HS-5 (cell line): ENCODE measurements at places on chromosomes 12 and 14.

DNA sequence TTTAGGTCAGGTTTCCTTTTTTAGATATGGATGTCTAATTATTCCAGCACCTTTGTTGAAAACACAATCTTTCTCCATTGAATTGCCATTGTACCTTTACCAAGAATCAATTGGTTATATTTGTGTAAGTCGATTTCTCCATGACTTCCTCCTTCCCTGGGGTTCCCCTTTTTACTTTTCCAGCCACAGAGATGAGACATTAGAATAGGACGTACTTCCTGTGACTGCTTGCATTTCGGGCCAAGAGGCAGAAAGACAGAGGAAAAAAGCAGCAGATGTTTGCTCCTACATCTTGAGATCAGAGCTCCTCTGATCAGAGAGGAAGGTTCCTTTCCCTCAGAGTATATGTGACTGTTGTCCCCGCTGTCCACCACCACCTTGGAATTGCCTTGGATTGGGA is 453.7 kb upstream of the RGS6 start:
- DNase-seq = no peak

- DNase-seq = no peak
These were observed 33.4 kb downstream of the ELK3 start for GRCh38 chr12:96227365-96228106.

- DNase-seq = no peak
These were observed 14.2 kb downstream of the TRPV4 start for GRCh38 chr12:109818905-109819500.

DNA sequence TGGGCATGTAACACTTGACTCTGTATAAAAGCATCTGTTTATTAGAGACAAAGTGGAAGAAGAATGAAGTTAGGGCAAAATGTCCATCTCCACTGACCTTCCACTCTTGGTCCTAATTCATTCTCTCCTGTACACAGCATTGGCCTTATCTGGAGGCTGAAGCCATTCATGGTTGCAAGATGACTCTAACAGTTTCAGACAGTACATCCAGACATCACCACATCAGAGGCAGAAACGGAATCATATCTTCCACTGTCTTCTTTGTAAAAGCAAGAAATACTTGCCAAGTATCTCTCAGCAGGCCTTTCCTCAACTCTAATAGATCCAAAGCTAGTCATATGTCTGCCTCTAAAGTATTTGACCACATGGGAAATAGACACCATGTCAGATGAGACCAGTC is 41.1 kb downstream of the PTHLH start:
- DNase-seq = no peak

- DNase-seq = no peak
These were observed 311.9 kb downstream of the BCL11B start for GRCh38 chr14:98959958-98960616.

GRCh38 chr14:102805941-102806340 is 28.7 kb downstream of the TRAF3 start:
- DNase-seq = no peak

- DNase-seq = peak; percentile 26
These were observed 418 bp downstream of the AMN1 start for GRCh38 chr12:31728289-31728916.

GRCh38 chr14:92690171-92691011 is 58.0 kb downstream of the LGMN start:
- no peak for DNase-seq

- DNase-seq = no peak
These were observed 172.2 kb downstream of the SLC16A7 start for GRCh38 chr12:59768031-59768430.

GRCh38 chr14:104537613-104537988 is 42.0 kb upstream of the C14orf180 start:
- DNase-seq = no peak

DNA sequence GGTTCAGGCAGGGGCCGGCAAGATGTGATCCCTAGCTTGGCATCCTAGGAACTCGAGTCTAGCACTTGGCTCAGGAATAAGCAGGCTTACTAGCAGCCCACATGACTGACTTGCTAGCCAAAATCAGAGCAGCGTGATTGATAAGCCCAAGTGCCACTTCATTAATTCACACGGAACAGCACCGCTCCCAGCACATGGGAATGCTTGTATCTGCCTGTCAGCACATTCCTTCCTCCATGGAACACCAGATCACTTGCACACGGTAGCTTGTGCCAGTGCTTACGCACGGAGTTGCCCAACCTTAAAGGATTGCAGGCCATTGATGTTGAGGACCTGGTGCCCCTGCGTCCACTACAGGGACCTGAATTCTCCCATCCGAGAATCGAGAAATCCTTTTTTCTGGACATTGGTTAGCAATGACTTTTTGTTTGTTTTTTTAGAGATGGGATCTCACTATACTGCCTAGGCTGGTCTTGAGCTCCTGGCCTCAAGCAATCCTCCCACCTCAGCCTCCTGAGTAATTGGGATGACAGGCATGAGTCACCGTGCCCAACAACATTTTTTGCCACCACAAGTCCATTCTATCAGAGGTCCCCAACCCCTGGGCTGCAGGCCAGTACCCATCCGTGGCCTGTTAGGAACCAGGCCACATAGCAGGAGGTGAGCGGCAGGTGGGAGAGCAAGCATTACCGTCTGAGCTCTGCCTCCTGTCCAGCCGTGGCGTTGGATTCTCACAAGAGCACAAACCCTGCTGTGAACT is 30.6 kb upstream of the TSPAN9 start:
- no peak for DNase-seq

DNA sequence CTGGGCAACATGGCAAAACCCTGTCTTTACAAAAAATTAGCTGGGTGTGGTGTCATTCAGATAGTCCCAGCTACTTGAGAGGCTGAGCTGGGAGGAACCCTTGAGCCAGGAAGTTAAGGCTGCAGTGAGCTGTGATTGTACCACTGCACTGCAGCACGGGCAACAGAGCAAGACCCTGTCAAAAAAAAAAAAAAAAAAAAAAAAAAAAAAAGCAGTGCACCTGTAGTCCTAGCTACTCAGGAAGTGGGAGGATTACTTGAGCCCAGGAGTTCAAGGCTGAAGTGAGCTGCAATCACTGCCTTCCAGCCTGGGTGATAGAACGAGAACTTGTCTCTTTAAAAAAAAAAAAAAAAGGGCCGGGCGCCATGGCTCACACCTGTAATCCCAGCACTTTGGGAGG is 5.6 kb downstream of the REM2 start:
- DNase-seq = no peak

DNA sequence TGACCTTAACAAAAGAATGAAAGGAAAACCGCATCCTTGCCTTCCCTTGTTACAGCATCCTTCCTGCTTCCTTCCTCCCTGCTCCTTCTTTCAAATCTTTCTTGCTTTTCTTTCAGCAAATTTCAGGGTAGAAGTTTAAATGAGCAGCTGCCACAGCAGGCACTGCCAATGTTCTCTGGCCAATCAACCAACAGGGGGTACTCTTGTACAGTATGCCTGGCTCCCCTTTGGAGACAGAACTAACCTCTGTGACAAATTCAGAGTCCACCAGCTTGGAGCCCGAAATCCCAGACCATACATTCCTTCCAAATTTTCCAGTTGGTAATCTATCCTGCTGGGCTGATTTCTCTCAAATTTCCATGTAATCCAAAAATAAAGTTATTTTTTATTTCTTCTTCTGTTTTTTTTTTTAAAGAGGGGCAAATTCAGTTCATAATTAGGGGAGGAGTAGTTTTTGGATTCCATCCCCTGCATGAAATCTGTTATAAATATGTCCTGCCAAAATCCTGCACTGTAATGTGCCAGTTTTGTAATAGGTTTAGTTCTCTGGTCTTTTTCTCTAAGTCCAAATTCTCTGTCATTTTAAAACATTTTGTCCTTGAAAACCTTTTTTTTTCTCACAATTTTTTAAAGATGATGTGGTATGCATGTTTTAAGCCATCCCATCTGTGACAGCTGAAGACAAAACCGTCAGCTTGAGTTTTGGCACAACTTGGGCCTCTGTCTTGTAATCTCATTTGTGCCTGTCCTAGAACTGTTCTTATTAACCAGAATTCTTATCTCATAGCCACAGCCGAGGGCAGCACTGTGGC is 610.0 kb upstream of the LMO3 start:
- DNase-seq = no peak

- DNase-seq = no peak
These were observed 71.4 kb upstream of the SRSF5 start for GRCh38 chr14:69695322-69696203.

DNA sequence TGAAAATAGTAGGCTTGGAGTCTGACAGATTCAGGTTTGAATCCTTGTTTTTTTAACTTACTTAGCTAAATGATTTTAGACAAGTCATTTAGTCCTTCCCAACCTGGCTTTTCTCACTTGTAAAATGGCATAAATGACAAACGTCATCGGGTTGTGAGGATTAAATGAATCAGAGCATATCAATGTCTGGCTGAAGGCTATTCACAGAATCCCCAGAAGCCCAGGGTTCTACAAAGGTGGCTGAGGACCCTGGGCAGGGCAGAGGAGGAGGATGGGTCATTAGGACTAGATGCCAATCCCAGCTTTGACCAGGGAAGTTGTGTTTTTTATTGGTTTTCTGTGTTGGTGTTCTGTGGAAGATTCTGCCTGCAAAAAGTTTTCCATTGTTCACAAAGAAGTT is 7.6 kb upstream of the PTPRB start:
- DNase-seq = no peak

GRCh38 chr14:67240168-67240932 is 885 bp upstream of the PALS1 start:
- DNase-seq = no peak

- DNase-seq = no peak
These were observed 733.9 kb downstream of the NRXN3 start for GRCh38 chr14:78904094-78904493.

- no peak for DNase-seq
These were observed 57.8 kb downstream of the RIMBP2 start for GRCh38 chr12:130658145-130658911.

DNA sequence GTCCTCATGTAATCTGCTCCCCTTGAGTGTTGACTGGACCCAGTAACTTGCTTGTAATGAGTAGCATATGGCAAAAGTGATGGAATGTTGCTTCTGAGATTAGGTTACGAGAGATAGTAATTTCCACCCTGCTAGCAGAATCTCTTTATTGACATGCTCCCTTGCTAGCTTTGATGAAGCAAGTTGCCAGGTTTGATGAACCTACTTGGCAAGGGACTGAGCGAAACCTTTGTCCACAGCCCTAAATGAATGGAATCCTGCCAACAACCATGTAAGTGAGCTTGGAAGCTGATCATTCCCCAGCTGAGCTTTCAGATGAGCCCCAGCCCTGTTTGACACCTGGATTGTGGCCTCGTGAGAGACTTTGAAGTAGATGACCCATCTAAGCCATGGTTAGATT is 120.8 kb upstream of the PLXNC1 start:
- DNase-seq = no peak

- no peak for DNase-seq
These were observed 4.4 kb downstream of the C12orf54 start for GRCh38 chr12:48486679-48487078.

- DNase-seq = no peak
These were observed 65.8 kb downstream of the PITPNM2 start for GRCh38 chr12:123085066-123085465.

GRCh38 chr12:57638096-57638495 is 5.1 kb upstream of the B4GALNT1 start:
- no peak for DNase-seq

DNA sequence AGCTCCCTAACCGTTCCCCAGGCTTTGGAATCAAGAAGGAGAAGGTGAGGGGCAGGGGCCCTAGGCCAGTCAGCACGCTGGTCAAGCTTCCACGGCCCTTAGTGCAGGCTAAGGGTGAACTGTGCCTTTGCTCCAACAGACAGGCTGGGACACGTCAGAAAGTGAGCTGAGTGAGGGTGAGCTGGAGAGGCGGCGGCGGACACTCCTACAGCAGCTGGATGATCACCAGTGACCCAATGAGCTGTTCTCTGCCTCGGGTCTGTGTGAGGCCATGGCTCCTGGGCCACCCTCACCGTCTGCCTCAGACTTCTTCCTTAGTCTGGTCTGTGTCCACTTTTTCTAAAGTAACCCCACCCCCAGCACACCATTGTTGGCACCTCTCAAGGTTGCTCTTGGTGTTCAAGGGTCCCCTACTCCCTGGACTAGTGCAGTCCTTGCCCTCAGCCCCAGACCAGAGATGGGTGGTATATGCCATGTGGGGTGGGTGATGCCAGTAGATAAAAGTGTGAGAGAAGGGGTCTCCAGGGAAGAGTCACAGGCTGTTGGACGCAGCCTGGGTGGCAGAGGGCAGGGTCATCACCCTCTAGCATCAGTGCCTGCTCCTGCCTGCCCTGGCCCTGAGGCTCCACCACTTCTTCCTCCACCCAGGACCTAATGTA is 20.7 kb downstream of the PRPF40B start:
- no peak for DNase-seq

DNA sequence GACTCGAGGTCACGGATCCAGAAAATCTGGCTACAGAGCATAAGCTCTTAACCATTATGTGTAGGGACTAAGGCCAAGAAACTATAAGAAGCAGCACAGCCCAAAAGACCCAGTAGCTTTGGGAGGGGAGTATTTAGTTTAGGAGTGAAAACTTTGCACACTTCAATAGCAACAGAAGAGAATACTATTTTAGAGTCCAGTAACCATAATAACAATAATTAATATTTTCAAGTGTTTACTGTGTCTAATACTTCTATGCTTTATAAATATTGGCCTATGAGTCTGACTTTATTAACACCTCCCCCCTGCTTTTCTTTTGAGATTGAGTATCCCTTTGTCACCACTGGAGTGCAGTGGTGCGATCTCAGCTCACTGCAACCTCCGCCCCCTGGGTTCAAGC is 82.8 kb downstream of the SUDS3 start:
- no peak for DNase-seq

DNA sequence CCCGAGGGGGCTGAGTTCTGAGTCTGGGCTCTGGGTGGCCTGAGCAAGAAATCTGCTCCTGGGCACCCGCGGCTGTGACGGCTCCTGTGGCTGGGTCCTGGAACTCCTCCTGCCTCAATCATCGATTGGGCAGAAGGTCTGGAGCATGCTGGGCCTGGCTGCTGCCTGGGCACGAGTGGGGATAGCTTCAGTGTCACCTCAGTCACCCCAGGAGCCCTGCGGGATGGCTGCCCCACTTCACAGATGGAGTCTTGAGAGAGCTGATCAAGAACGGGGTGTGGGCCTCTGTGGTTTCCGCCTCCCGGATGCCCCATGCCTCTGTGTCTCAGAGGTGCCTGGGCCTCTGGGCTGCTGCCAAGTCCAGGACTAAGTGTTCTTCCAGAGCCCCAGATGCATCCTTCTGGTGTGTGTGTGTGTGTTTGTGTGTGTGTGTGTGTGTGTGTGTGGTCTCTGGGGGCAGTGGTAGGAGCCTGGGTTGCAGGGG is 185.6 kb upstream of the C14orf180 start:
- DNase-seq = no peak

GRCh38 chr12:24937553-24938244 is 11.2 kb downstream of the BCAT1 start:
- no peak for DNase-seq

DNA sequence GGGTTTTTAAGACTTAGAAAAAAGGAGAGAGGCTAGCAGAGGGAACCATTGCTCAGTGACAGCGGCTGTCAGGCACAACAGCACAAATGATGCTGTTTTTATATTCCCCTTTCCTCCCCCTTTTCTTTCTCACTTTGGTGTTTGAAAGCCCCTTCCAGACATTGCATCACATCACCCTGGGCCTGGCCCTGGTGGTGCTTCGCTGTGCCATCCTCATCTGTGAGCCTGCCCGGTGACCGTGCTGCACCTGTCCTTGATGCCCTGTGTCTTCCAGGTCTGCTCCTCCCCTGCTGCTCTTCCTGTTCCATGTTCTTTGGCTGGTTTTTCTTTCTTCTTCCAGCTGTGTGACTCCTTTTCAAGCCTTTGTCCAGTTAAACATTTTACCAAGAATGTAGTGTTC is 24.8 kb downstream of the KLC1 start:
- no peak for DNase-seq

GRCh38 chr12:111174251-111174960 is 194.5 kb downstream of the PHETA1 start:
- DNase-seq = no peak
